Activated CD4-positive, alpha-beta T cell treated with anti-CD3 and anti-CD28 coated beads, Interleukin-2, amount 50 U/mL, for 16 hours (primary cell): ENCODE measurements at places on chromosomes 7 and 10.

- peak; percentile 47 for DNase-seq
Measured at GRCh38 chr7:78226059-78226719, 427.6 kb downstream of the PHTF2 start.

GRCh38 chr7:20165146-20165510, 52.1 kb downstream of the MACC1 start:
- DNase-seq, result no peak

GRCh38 chr7:151351027-151351426, 9.4 kb downstream of the NUB1 start:
- peak; percentile 64 for DNase-seq

GRCh38 chr7:80699721-80700256, 61.3 kb downstream of the CD36 start:
- DNase-seq, result no peak

- no peak for DNase-seq
Measured at GRCh38 chr7:48755061-48755555, 169.2 kb upstream of the CDC14C start.

GRCh38 chr10:49593998-49594397, 16.1 kb upstream of the SLC18A3 start:
- no peak for DNase-seq

DNA sequence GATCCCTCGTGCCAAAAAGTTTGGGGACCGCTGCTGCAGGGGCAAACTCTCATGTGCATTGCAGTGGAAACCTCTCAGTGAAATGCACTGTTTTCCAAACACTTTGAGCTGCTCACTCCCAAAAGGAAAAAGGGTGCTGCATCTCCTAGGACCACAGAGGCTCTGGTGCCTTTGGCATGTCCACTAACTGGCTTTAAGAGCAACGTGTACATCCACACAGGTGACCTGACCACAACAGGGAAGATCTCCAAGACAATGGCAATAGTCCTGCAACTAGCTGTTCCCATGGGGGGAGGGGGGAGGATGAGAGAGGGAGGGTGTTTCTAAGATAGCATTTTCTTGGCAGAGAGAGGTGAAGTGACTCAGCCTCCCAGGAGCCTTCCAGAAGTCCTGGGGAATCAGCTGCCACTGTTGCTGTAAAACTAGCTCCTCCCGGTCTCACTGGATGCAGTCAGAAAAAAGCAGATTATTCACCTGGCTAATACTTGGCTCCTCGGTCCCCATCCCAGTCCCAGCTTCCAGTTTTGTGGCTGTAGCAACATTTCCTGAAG, 181.7 kb downstream of the HECW1 start:
- DNase-seq, result no peak

DNA sequence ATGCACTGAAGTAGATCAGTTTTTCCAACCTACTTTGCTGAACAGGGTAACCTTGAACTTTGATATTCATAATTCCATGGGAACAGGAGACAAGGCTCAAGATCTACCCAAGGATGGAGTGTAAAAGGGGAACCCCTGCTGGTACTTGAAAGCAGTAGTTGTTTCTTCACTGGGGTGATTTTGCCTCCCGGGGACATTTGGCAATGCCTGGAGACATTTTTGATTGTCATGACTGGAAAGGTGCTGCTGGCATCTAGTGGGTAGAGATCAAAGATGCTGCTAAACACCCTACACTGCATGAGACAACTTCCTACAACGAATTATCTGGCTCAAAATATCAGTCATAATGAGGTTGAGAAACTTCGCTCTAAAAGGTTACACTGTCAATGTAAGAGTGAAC, 214.8 kb upstream of the CTBP2 start:
- DNase-seq, result no peak

DNA sequence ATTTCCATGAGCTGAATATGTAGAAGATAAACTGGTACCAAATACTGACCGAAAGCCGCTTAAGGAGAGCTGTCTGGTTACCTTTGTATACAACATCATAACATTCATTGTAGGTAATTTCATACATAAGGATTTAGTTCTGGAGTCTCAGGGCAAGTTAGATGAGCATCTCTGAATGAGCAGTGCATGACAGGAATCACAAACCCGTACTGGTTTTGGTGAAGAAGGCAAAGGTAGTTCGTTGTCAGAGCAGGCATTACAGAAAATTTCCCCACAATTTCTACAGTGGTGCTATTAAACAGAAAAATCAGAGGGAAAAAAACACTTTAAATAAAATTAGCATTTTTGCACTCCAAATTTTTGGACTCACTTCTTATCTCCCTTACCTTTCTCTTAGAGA, 12.9 kb upstream of the PBLD start:
- DNase-seq, result no peak

DNA sequence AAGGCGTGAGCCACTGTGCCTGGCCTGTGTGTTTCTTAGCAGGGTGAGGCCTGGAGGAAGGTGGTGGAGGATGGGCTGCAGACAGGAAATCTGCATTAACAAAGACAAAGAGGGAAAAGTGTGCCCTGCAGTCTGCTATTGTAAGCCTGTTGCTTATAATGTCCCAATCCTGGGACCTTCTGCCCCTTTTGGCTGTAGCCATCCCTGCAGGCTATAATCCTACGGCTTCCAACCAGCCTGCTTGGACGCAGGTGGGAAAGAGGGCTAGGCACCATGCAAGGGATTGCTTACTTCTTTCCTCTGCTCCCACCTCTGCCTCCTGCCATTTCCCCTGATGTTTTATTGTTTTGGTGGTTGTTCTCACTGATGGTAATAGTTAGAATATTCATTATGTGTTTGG, 434.3 kb downstream of the PLXNA4 start:
- DNase-seq, result no peak

DNA sequence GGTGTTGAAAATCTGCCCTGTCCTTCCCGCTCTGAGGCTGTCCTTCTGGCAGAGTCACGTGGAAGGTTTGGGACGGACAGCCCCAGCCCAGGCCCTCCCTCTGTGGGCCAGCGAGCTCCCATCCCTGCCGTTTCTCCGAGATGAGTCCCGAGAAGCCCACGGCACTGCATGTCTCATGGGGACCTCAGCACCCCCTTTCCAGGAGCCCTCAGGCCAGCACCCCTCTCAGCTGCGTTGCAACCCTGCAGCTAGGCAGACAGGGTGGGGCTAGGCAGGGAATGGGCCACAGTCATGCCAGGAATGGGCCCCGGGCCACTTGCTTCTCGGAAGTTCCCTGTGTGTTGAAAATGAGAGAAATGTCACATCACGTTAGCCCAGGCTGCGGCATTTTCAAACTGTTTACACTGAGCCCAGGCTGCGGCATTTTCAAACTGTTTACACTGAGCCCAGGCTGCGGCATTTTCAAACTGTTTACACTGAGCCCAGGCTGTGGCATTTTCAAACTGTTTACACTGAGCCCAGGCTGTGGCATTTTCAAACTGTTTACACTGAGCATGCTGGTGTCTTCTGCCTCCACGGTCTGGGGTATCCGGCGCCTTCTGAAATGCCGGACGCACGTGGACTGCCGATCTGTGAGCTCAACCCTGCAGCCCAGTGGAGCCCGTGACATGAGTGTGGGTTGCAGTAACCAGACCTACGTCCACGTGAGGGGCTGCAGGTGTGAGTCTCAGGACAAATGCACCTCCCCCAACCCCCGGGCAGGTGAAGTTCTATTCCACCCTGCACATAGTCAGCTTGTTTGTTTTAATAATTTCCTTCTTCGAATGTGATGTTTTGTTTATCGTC, 42.6 kb downstream of the FAM20C start:
- DNase-seq, result no peak

DNA sequence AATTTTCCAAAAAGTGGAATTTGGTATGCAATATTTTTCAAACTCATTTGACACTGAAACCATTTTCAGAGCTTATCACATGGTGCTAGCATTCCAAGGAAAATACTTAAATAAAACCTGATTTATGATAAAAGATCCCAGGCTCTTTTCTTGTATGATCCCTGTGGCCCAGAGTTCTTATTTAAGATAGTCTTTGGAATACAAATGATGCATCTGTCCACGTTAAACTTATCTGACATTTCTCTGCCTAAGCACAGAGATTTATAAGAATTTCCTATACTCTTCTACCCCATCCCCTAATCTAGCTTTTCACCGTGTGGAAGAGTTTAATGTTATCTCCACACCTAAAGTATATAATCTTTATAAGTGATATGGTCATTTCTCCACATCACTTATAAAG, 66.2 kb downstream of the AHR start:
- DNase-seq, result no peak

- no peak for DNase-seq
Measured at GRCh38 chr10:35913628-35914027, 271.5 kb upstream of the FZD8 start.

DNA sequence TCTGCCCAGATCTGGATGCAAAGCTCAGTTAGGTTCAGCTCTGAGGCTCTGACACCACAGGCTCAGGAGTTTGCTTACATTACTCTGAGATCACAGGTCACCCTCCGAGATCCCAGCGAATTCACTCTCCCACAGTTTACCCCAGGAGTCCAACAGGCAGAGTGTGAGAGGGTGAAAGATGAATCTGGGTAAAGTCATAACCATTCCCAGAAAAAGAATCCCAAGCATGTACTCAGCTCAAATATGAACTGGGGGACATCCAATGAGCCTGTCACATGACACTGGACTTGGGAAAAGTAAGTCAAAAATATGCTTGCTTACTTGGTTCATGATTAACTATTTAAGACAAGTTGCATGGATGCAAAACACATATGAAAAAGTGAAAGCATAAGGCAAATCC, 110.3 kb upstream of the ARID5B start:
- DNase-seq, result no peak

- DNase-seq, result no peak
Measured at GRCh38 chr10:47058961-47059391, 147.7 kb downstream of the PTPN20 start.
